Choroid plexus epithelial cell (primary cell): ENCODE measurements at places on chromosomes 11 and 22.
A peak's percentile ranks its signal among the peaks of the same experiment; 100 is the strongest.

DNA sequence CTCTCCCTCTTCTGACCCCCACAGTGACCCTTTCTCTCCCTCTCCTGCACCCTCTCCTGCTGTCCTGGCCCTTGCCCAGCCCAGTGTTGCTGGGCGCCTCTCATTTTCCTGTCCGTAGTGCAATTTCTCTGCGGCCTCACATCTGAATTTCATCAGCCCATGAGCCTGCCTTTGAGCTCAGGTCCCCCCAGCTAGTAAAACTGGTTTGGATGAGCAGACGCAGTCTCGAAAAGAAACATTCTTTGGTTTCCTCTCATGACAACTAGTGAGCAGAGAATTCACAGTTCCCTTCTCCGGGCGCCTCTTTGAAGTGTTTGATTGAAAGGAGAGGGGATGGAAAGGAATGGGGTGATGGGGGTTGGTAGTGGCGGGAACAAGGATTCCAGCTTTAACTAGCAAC lies 126.0 kb upstream of the CADM1 start:
- no peak for DNase-seq

- no peak for DNase-seq
Measured at GRCh38 chr22:47608421-47608820, 846.0 kb downstream of the TBC1D22A start.

- DNase-seq: no peak
Measured at GRCh38 chr22:43173976-43174720, 12.8 kb downstream of the TTLL12 start.

GRCh38 chr11:1752907-1753228 lies 2.5 kb upstream of the IFITM10 start:
- no peak for DNase-seq

GRCh38 chr11:35362521-35362980 lies 56.8 kb downstream of the SLC1A2 start:
- no peak for DNase-seq

DNA sequence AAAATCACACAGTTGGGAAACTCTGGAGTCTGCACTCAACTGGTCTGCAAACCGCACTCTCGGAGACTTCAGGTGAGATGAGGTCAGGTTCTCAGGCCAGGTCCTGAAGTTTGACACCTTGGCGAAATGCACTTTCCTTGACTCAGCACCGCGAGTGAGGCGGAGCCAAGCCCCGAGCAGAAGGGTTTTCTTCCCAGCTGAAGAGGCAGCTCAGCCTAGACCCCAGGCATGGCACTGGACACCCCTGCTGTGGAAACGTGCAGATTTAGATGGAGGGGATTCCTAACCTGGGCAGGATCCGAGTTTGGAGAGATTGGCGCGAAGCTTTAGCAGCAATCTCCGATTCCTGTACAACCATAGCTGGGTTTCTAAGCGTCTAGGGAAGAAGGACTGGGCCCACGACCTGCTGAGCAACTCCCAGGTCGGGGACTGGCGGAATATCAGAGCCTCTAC lies 835 bp upstream of the MYOD1 start:
- DNase-seq: no peak

- DNase-seq: no peak
Measured at GRCh38 chr22:35140879-35141745, 75.2 kb downstream of the ISX start.

GRCh38 chr11:129946256-129946655 lies 50.9 kb upstream of the NFRKB start:
- DNase-seq: peak; percentile 31

GRCh38 chr11:68325183-68325906 lies 13.0 kb downstream of the LRP5 start:
- no peak for DNase-seq
